ENCODE measurements at places on chromosomes 4 and X.

DNA sequence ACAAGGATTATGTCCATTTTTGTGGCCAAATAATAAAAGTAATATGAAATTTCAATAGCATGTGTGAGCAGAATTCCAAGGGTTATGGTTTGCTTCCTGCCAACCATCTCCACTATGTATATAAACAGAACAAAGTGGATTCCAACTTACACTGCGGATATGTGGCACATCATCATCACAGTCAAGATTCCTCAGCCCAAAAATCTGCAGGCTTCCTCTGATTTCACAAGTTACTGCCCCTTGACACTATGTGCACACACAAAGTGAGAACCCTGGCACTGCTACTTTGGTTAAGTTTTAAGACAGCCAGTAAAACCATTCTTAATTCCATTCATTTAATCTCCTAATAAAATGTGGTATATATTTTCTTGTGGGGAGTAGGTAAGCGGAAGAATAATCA lies 76.4 kb downstream of the LEF1 start:
- no peak for DNase-seq

GRCh38 chrX:24838629-24839028 lies 144.9 kb downstream of the POLA1 start:
- DNase-seq = peak; percentile 26

GRCh38 chr4:104859601-104860237 lies 287.0 kb upstream of the TET2 start:
- DNase-seq = no peak

DNA sequence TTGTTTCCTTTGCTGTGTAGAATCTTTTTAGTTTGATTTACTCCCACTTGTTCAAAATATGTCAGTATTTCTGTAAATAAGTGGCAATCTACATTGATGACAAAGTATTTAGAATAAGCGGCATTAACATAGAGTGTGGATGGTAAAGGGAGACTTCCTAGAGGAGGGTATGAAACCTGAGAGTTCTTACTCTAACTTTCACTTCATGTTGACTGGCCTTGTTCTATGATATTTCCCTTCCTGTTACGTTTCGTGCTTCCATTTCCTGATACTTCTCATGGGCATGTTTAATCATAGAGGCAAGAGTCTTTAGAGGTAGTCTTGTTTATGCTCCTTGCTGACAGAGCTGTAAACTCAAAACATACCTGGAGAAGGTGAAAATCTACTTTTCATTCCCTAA lies 408.9 kb downstream of the GLUD2 start:
- no peak for DNase-seq

DNA sequence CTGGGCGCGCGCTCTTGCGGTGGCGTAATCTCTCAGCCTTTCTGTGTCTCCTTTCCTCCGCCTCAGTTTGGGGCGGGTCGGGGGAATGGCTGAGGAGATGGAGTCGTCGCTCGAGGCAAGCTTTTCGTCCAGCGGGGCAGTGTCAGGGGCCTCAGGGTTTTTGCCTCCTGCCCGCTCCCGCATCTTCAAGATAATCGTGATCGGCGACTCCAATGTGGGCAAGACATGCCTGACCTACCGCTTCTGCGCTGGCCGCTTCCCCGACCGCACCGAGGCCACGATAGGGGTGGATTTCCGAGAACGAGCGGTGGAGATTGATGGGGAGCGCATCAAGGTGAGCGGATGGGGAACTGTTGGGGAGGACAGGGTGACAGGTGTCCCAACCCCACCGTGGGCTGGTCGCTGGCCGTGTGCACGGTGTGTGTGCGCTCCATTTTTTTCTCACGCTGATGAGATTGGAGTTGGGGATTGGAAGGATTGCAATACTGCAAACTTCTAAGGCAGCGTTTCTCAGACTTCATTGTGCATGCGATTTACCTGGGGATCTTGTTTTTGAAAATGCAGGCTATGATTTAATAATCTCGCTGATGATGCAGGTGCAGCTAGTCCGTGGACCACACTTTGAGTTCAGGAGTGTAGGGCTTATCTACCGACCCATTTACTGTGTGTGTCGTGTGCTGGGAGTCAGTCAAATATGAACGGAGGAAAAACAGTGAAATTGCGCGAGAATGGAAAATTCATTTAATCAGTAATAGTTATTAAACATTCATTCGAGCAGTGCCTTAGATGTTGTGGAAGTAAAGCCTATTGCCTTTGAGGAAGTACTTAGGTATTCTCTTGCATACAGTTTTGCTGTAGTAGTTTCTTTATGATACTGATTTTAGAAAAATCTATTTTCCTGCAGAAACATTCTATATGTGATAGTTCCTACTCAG lies at the start of gene RAB33B:
RAB33B (plus strand) TSS at position 11 of the 935 bp plus-strand sequence; CDS start at position 86, 75 bp downstream.
- DNase-seq = no peak

- no peak for DNase-seq
Observed at GRCh38 chr4:108313546-108314339, 145.0 kb upstream of the LEF1 start.

- DNase-seq = no peak
Observed at GRCh38 chrX:129779747-129780146, at the start of gene SASH3. TSS of gene SASH3 (plus strand) at chrX:129779949. CDS start at chrX:129780098, 149 bp downstream.

DNA sequence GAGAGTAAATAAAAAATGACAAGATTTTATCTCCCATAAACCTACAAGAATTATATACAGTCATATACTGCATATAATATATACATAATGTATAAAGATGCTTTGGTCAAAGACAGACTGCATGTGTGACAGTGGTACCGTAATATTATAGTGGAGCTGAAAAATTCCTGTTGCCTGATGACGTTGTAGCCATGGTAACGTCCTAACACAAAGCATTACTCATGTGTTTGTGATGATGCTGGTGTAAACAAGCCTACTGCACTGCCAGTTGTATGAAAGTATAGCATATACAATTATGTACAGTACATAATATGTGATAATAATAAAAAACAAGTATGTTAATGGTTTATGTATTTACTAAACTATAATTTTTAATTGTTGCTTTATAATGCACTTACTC lies 245.2 kb upstream of the CENPE start:
- no peak for DNase-seq

- no peak for DNase-seq
Observed at GRCh38 chrX:118464501-118464900, 31.1 kb upstream of the DOCK11 start.

DNA sequence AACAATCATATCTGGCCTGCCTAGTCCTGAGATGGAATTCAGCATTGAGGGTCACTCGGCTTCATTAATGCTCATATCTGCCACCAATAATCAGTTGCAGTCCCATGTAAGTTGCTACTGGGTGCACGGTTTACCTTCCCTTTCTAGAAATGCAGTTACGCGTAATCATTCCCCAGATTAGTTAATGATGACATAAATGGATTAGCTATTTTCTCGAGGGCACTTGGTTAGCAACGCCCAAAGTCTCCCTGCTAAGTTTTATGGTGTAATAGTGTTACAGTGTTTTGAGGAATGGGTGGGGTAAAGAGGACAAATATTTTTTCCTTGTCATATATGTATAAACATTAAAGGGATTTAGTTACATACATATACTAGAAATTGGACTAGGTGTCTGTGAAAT lies 118.8 kb downstream of the MID1 start:
- DNase-seq = no peak

DNA sequence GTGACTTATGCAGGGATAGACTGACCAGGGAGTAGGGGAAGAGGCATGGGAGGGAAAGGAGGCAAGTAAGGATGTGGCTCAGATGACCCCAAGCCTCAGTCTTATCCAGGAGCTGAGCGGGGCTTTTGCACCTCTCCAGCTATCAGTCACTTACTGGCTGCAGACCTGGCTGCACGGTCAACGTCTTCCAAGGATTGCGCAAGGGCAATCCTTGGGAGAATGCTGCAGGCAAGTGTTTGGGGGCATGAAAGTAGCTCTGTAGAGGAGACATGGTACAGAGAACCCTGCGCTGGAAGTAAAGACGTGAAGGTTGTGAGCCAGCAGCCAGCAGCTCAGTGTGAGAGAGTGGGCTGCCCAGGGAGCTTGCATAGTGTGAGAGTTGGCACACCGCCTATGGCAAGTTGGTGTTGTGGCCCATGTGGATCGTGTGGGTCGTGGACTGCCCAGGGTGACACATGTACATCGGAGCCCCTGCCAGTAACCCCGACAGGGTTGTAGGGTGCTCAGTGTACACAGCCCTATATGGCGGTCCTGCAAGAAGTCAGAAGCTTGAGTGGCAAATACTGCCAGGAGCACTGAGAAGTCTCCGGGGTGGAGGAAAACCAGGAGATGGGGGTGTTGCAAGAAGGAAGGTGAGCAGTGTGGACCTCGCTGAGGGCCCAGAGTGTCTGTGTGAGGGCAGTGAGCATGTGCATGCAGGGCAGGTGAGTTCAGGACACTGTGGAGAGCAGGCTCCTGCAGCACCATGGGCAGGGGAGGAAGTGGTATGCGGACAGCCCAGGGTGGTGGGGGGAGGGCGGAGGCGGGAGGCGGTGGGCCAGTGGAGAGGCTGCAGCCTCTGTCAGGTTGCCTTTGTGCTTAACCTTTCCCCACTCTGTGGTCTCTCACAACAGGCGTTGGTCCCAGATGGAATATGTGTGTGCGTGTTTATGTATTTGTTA lies 50.9 kb downstream of the KIT start:
- no peak for DNase-seq

DNA sequence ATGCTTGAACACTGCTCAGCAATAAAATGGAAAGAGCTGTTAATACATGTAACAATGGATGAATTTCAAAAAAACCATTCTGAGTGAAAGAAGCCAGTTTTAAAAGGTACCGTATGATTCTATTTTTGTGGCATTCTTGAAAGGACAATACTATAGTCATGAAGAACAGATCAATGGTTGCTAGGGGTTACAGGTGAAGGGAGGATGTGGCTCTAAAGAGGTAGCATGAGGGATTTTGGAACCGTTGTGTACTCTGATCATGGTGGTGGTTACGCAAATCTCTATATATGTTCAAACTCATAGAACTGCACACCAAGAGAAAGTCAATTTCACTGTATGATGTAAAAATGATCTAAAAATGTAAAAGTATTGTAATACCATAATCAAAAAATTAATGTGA lies 40.0 kb upstream of the CTAG2 start:
- no peak for DNase-seq

- no peak for DNase-seq
Observed at GRCh38 chr4:110702326-110702725, 79.4 kb upstream of the PITX2 start.

DNA sequence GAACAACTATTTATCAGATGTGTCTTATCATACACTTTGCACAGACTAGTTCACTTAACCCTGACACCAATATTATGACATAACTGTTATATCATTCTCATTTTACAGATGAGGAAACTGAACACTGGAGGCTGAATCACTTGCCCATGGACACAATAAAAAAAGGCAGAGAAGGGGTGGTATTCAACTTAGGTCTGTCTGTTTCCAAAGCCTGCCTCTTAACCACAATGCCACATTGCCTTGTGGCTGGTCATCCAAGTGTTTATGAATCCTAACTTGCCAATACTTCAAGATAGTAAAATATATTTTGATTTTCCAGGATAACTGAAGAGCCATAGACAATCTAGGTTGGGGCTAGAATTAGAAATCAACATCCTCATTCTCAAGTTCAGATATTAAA lies 327.8 kb downstream of the NR3C2 start:
- no peak for DNase-seq

DNA sequence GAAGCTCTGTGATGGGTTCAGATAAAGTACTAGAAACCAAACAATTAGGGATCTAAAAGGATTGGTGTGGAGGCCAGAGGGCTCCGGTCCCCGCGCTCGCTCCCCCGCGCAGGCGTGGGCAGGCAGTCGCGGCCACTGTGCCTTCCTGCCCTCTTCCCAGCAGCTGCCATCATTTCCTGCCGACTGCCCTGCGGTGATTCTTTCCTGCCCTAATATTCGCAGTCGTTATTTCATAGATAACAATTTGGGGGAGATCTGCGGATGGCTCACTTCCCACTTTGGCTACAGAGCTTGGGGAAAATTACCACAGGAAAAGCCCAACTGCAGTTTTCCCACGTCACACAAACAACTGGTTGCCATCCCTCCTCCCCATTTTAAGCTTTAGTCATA lies 2.2 kb downstream of the GRIA2 start:
- DNase-seq = no peak

DNA sequence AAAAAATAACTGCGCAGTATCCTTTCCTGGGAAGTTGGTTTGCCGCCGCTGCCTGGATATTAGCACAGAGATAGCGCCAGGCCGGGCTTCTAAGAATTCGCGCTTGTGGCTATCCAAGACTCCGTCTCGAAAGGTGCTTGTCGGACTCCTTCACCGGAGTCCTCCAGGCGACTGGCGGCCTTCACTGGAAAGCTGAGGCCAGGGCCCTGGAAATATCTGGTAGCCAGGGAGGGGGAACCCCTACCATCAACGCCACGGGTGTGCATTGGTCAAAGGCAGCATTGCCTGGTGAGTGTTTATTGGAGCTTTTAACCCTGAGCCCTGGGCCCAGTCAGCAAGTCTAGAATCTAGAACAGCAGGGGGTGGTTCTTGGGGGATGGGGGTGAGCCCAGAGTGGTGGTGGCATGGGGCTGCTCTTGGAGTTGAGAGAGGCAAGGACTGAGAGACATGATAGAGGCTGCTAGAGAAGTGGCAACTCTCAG lies 577 bp upstream of the PIM2 start:
- peak; percentile 68 for DNase-seq

- DNase-seq = no peak
Observed at GRCh38 chr4:95386410-95386809, 162.4 kb downstream of the UNC5C start.

DNA sequence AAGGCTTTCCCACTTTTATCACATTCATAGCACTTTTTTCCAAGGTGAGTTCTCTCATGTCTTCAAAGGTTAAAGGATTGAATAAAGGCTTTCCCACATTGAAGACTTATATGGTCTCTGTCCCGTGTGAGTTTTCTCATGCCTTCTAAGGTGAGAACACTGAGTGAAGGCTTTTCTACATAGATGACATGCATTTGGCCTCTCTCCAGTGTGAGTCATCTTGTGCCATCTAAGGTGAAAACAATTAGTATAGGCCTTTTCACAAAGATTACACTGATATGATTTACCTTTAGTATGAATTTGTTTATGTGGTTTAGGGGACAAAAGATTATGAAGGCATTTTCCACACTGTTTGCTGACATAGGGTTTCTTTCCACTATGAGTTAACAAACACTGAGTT lies 21.2 kb downstream of the USP17L30 start:
- no peak for DNase-seq

- DNase-seq = no peak
Observed at GRCh38 chrX:69815519-69815918, 199.6 kb downstream of the EDA start.

DNA sequence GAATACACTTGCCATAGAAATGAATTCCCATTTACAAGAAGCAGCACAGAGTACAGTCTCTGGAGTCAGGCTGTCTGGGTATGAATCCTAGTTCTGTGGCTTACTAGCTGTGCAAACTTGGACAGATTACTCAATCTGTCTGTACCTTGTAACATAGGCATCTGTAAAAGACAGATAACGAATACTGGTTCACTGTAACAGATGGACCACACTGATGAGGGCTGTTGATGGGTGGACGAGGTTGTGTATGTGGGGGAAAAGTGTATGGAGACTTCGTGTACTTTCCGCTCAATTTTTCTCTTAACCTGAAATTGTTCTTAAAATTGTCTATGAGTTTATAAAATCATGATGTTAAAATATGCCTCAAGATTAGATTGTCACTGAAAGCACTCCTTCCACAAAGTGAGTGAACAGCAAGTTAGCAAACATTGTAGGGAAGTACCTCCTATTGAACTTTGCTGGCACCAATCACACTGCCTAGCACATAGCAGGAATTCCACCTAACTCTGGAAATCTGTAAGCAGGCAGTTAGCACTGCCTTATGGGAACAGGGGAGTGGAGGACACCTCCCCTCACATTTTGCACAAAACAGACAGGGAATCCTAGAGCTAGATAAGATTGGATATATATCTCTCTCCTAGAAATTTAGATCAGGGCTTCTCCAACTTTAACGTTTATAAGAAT lies 6.5 kb upstream of the EXOSC9 start:
- peak; percentile 94 for DNase-seq

GRCh38 chr4:136664988-136665387 lies 867.3 kb downstream of the PCDH18 start:
- no peak for DNase-seq

All from erythroblast (primary cell).